ENCODE measurements at places on chromosomes 13 and 19.

DNA sequence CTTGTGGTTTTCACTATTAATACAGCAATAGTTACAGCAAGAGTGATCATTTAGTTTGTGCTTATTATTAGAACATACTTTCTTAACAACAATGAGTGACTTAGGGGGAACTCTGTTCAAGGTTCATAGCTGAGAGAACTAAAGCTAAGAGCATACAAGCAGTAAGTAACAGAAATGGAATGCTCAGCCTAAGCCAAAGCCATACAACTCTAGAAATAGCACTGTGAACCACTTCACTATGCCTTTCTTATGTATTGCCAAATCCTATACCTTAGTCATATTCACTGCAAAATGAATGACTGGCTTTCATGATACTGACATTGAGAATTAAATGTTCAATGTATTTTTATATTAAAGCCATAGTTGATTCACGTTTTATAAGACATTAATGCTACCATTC lies 599.7 kb upstream of the SLITRK1 start:
- DNase-seq = no peak

DNA sequence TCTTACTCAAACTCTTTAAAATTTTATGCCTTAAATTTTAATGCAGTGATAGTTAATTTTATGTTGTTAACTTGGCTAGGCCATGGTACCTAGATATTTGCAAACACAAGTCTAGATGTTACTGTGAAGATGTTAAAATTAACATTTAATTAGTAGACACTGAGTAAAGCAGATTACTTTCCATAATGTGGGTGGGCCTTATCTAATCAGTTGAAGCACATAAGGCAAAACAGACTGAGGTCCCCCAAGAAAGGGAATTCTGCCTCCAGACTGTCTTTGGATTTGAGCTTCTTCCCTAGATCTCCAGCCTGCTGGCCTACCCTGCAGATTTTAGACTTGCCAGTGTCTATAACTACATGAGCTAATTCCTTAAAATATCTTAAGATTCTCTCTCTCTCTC lies 294.0 kb downstream of the ENOX1 start:
- DNase-seq = no peak

GRCh38 chr13:24687611-24688010 lies 7.4 kb downstream of the ATP12A start:
- no peak for DNase-seq

GRCh38 chr19:38933544-38933943 lies 2.8 kb downstream of the MRPS12 start:
- no peak for DNase-seq

GRCh38 chr13:30572859-30573275 lies 44.9 kb upstream of the USPL1 start:
- DNase-seq = no peak

DNA sequence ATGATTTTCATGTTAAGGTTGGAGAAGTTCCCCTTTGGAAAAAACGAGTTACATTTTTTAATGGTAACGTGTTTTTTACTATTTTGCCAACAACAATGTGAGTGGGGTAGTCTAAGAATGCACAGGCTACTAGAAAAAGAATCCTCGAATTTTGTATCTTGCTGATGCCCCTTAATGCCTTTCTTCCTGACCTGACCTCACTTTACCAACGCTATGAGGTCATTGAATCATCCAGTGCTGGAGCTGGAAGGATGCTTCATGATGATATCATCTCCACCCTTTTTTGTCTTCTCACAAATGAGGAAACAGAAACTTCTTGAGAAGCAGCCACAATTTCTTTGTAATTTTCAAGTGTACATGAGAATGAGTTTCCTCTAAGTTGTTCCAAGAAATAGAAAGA lies 8.2 kb upstream of the UBL3 start:
- no peak for DNase-seq

GRCh38 chr13:34939771-34940170 lies 2.3 kb upstream of the NBEA start:
- no peak for DNase-seq

GRCh38 chr13:114043421-114044053 lies 69.7 kb upstream of the C13orf46 start:
- no peak for DNase-seq

- DNase-seq = no peak
These were observed 4.0 kb upstream of the RB1 start for GRCh38 chr13:48299591-48299990.

GRCh38 chr19:5045029-5045428 lies 76.1 kb downstream of the KDM4B start:
- DNase-seq = no peak

- DNase-seq = no peak
These were observed 1251.9 kb upstream of the SLC10A2 start for GRCh38 chr13:104318121-104318520.

DNA sequence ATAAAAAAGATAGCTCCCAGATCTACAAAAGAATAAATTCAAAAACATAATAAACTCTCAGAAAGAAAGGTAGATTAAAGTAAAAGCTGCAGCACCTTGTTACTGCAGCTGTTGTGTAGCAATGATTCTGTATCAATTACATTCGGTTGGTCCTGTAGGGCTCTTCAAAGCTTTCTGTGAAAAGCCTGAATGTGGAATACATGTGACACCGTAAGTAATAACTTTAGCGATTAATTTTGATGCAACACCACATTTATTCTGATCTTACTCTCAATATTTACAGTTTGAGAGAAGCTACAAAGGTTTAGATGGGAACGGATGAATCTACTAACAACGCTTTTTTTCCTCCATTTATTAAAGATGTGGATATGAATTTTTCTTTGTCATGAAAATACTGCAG lies 279.2 kb downstream of the DACH1 start:
- DNase-seq = no peak

- DNase-seq = no peak
These were observed 13.1 kb upstream of the WTIP start for GRCh38 chr19:34468409-34468808.

- no peak for DNase-seq
These were observed 2.2 kb downstream of the FRY start for GRCh38 chr13:32033744-32034143.

- no peak for DNase-seq
These were observed 59.4 kb downstream of the SLC10A2 start for GRCh38 chr13:103006641-103007426.

GRCh38 chr19:13790354-13790753 lies 4.9 kb upstream of the ZSWIM4 start:
- no peak for DNase-seq

GRCh38 chr19:4012092-4012974 lies 4.8 kb downstream of the PIAS4 start:
- DNase-seq = no peak

DNA sequence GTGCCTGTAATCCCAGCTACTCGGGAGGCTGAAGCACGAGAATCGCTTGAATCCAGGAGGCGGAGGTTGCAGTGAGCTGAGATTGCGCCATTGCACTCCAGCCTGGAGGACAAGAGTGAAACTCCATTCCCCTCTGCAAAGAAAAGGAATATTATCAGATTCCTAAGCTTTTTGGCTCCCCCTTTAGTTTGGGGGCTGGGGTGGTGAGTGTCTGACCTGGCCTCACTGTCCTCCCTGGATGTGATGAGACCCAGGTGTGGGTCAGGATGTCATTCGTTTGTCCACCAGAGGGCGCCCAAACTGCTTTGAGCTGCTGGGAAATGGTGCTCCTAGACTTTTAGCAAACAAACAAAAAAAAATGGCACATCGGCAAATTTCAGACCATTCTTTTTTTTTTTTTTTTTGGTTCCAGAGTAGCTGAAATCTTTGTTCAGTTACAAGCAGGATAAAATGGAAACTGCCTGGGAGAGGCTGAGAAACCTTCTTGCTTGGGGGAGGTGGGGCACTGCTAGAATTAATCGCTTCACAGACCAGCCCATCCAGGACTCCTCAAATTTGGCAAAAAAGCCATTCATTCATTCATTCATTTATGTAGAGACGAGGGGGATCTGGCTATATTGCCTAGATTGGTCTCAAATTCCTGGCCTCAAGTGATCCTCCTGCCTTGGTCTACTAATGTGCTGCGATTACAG lies 29.4 kb downstream of the SPC24 start:
- peak; percentile 85 for DNase-seq

- no peak for DNase-seq
These were observed 391.9 kb downstream of the DLEU7 start for GRCh38 chr13:50451609-50452008.

GRCh38 chr19:54905803-54906511 lies at the start of gene NCR1:
NCR1 (plus strand) TSS chr19:54906148; CDS start chr19:54906188, 40 bp downstream.
- no peak for DNase-seq

GRCh38 chr19:30163663-30164062 lies 208.5 kb upstream of the ZNF536 start:
- no peak for DNase-seq

DNA sequence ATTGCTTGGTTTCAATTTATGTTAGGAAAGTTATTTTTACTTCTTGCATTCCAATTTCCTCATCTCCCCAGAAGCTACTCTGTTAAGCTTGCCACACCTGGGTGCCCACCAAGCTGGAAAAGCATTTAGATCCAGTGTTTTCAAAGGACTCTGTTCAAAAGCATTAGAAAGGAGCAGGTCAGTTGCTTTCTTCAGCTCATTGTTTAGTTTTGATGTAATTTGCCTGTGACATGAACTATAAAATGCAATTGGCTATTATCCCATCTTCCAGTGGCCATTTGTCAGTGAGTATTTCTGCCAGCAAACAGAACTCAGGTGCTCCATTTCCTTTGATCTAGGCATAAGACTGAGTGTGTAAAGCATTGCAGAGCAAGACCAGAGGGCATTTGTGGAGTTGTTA lies 46.7 kb upstream of the RNF113B start:
- DNase-seq = no peak

DNA sequence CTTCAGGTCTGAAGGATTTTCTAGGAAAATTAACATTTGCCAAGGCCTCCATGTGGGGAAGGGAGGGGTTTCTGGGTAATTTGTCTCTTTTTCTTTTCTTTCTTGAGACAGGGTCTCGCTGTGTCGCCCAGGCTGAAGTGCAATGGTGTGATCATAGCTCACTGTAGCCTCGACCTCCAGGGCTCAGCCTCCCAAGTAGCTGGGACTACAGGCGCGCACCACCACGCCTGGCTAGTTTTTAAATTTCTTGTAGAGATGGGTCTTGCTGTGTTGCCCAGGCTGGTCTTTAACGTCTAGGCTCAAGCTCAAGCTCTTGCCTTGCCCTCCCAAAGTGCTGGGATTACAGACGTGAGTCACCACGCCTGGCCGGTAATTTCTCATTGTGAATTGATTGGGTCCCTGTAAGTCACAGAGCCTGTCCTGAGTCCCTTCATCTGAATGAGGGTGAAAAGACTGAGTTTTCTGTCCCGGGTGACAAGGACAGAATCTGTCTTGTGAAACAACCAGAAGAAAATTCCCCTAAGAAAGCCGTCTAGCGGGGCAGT lies 10.0 kb upstream of the SPC24 start:
- DNase-seq = no peak

GRCh38 chr19:36060430-36060829 lies 5.7 kb downstream of the WDR62 start:
- peak; percentile 32 for DNase-seq

GRCh38 chr13:44697058-44697457 lies 120.9 kb upstream of the TSC22D1 start:
- no peak for DNase-seq

- no peak for DNase-seq
These were observed 244.0 kb downstream of the COL4A1 start for GRCh38 chr13:110062777-110063442.
